Left lung (tissue), 14 donors: ENCODE measurements at places on chromosomes 4 and X. TPM values are rescaled to one million over a fixed set of nuclear protein-coding genes. Genes with fewer than 3 reads are reported as not detected.

- H3K4me3 ChIP-seq = no peak overlapping the region
- H3K27ac ChIP-seq = no peak overlapping the region
- H3K27me3 ChIP-seq = peaks cover 99% of the 10 kb centered on the region
- H3K4me1 ChIP-seq = no peaks in the 10 kb centered on the region
- no peaks in the 10 kb centered on the region for H3K36me3 ChIP-seq
These were observed 10.1 kb upstream of the NKX1-1 start for GRCh38 chr4:1416051-1416947.

- no peak overlapping the region for H3K27ac ChIP-seq
- H3K4me3 ChIP-seq = no peak overlapping the region
- H3K36me3 ChIP-seq = no peaks in the 10 kb centered on the region
- H3K27me3 ChIP-seq = no peaks in the 10 kb centered on the region
These were observed 185.3 kb downstream of the MAPK10 start for GRCh38 chr4:86174506-86174905.

CCNG2 gene
- 107 TPM for polyA plus RNA-seq

GRCh38 chr4:123937581-123937980 lies 541.0 kb downstream of the SPRY1 start:
- H3K36me3 ChIP-seq = no peaks in the 10 kb centered on the region
- H3K4me3 ChIP-seq = no peak overlapping the region
- no peak for DNase-seq

- no peaks in the 10 kb centered on the region for H3K36me3 ChIP-seq
- peak overlapping the region; percentile 30 for H3K27ac ChIP-seq
These were observed 809 bp upstream of the SLC6A14 start for GRCh38 chrX:116435597-116435996.

PCSK1N gene
- polyA plus RNA-seq = 3.4 TPM

DNA sequence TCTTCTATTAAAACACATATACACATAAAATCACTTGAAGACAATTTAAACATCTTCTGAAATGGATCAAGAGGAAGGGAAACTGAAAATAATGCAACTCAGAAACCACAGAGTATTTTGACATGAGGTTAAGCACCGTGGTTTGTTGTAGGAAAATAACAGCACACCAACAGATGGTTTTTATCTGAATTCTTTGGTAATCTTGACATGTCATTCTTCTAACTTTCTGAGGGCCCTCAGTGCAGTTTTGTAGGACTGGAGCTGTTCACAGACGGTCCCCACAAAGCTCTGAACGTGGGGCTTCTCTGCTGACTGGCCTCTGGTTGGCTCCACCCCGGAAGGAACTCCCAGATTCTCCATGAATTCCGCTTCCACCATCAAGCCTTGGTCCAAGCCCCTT lies 16.0 kb upstream of the TLR8 start:
- peaks cover 13% of the 10 kb centered on the region for H3K4me1 ChIP-seq
- DNase-seq = no peak
- H3K27ac ChIP-seq = no peak overlapping the region
- no peaks in the 10 kb centered on the region for H3K36me3 ChIP-seq
- H3K4me3 ChIP-seq = no peak overlapping the region

DNA sequence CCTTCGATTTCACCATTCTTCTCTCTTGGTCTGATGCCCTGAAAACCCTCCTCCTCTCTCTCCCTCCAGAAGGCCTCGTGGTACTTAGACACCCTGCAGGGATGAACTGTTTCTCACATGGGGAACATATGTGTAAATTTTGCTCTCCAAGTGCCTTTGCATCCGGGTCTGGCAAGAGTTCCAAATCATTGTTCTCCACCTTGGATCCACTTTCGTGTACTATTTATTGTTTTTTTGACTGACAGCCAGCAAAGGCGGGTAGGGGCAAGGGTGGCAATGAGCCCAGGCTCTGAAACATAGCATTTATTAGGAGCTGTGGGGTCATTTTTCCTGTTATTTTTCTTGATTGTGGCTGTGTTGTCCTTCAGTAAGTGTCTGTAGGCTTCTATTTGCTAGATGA lies 81.7 kb downstream of the RTL5 start:
- no peaks in the 10 kb centered on the region for H3K27me3 ChIP-seq
- no peak for DNase-seq
- H3K4me1 ChIP-seq = no peaks in the 10 kb centered on the region
- no peak overlapping the region for H3K4me3 ChIP-seq
- H3K36me3 ChIP-seq = no peaks in the 10 kb centered on the region
- H3K27ac ChIP-seq = no peak overlapping the region

NPY2R gene
- not detected for polyA plus RNA-seq

DNA sequence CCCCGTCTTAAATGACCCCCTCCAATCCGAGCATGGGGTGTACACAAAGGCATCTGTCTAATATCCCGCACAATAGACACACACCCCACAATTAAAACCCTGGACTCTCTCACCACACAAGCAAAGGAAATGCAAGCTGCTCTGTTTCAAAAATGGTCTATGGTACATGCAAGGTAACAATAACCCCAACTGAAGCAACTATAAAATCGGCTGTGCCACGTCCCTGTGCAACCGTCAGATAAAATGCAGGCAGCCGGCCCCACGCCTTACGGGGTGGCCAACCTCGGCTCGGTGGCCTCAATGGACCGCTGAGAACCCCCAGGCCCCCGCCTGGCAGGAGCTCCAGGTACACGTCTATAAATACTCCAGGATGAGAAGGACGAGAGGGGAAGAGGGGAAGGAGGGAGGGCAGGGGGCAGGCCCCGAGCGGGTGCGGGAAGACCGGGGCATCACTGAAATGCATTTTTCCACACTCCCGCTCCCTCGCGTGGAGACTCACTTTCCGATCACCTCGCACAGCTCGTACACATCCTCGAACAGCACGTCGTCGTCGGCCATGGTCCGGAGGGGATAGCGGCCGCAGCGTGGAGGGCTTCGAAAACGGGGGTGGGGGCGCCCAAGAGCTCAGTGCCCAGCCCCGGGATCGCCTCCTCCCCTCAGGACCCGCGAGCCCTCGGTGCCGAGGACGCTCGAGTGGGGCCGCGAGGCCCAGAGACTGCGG lies 763 bp downstream of the CASK start:
- peak overlapping the region; percentile 42 for H3K4me3 ChIP-seq
- H3K27me3 ChIP-seq = no peaks in the 10 kb centered on the region
- peak overlapping the region; percentile 67 for H3K27ac ChIP-seq
- H3K4me1 ChIP-seq = no peaks in the 10 kb centered on the region
- no peaks in the 10 kb centered on the region for H3K36me3 ChIP-seq

S100G gene
- not detected for polyA plus RNA-seq

- no peaks in the 10 kb centered on the region for H3K4me1 ChIP-seq
- no peak overlapping the region for H3K4me3 ChIP-seq
- no peak overlapping the region for H3K27ac ChIP-seq
- no peak for DNase-seq
- no peaks in the 10 kb centered on the region for H3K27me3 ChIP-seq
These were observed 151.9 kb upstream of the RPS6KA3 start for GRCh38 chrX:20418379-20419150.
